ENCODE measurements at places on chromosomes 7 and 10.
A peak's percentile ranks its signal among the peaks of the same experiment; 100 is the strongest.

- DNase-seq = no peak
Measured at GRCh38 chr10:16360425-16360824, 76.4 kb upstream of the PTER start.

DNA sequence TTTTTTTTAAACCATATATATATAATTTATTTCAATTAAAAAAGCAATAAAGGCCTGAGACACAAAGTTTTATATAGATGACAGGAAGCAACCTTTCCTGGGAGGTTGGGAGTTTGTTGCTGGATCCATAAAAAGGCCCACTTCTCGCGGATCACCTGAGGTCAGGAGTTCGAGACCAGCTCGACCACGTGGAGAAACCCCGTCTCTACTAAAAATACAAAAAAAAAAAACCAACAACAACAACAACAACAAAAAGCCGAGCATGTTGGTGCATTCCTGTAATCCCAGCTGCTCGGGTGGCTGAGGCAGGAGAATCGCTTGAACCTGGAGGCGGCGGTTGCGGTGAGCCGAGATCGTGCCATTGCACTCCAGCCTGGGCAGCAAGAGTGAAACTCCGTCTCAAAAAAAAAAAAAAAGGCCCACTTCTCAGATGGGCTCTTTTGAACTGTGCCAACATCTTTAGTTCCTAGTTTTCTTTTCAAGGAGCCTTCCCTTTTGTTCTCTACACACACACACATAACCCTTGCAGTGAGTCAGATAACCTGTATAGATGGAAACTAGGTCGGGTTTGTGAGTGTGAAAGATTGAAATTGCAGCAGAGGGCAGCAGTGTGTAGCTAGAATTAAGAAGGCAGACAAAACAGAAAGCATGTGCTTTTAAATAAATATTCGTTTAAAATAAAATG, 1.2 kb upstream of the SMNDC1 start:
- peak; percentile 53 for DNase-seq

DNA sequence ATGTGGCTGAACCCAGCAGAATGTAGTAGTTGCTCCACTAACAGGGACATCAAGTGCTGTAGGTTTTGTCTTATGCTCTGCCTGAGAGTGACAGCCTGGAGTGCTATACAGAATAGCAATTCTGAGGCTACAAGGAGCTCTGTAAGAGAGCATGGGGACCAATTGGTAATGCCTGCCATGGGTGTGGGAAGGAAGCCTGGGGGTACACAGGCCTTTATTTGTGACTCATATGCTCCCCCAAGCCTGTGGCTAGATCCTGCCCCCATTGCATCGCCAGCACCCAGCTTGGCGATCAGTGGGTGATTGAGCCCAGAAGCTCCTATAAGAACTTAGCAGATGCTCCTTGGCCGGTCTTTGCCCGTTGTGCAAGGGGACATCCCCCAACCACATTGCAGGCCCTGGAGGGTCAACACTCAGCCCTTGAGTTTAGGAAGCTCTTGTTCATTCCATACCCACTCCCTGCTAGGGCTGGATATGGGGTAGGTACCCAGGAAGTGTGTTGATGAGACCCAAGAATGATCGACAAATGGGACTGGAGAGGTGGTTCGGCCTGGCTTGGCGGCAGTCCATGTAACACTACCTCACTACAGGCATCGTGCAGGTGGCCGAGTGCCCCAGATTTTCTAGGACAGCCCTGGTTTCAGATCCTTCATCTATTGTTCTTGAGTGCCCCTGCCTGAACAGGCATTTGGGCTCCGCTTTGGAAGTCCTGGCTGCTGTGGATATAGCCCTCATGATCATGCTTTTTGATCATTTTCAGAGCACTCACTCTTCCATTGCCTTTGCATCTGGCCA, 37.7 kb downstream of the ZMIZ1 start:
- no peak for DNase-seq

DNA sequence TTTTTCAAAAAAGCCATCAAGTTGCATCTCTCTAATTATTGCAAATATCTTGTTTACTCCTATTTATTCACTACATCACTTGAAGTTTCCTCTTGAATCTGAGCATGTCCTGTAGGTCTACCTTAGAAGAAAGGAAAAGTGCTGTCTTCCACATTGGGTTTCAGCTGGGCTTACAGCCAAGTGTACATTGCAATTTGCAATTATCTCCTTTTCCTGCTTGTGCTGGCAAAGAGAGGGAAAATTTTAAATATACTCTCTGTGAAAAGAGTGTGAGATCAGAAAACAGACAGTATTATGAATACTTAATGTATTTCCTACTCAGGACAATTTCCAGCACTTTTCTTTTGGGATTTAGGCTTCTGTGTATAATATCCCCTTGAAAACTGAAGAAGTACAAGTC, 839.7 kb downstream of the CNTNAP2 start:
- DNase-seq = no peak

GRCh38 chr7:74329225-74329624, 40.0 kb downstream of the CLIP2 start:
- no peak for DNase-seq

DNA sequence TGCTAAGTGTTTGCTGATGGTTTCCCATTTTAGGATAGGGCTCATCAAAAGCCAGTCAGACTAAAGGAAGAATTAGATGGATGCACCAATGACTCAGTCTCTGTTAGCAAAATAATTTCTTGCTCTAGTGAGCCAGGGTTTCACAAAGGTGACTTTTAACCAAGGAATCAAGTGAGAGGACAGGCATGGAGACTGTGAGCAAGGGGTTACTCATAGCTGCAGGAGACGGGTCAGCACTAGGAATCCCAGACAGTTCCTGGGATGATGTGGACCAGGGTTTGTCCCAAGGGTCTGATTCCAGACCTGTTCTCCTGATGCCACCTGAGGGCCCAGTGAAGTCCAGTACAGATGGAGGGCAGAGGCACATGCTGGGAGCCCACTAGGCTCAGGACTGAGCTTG, 138.1 kb downstream of the NOC3L start:
- DNase-seq = no peak

DNA sequence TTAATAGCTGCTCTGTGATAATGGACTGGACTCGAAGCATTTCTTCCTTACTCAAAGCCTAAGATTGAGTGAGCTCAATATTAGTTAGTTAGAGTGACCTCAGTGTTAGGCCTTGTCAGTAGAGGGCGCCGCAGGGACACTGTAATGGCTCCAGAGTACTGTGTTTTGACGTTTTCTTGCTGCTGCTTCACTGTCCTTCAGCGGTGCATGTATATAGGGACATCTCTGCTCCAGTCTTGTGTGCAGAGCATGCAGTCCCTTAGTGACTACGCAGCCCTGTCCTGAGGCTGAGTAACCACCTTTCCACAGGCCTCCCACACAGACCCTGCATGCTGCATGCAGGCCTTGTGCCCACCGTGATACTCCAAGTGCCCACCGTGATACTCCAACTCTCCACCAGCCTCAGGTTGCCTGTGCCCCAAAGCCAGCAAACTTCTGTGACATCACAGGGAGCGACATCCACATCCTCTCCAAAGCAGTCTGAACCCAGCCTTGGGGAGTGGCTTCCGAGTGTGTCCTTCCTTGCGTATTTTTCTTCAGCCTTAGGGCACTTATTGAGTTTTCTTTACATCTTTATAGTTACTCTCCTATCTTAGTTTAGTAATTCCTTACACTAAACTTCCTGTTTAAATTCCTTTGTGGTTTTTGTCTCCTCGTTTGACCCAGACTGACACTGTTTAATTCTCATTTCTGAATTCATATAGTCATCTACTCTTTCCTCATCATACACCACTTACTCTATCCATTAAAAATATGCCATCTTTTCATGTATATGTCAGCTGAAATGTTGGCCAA, 118.2 kb downstream of the JAZF1 start:
- DNase-seq = peak; percentile 37

DNA sequence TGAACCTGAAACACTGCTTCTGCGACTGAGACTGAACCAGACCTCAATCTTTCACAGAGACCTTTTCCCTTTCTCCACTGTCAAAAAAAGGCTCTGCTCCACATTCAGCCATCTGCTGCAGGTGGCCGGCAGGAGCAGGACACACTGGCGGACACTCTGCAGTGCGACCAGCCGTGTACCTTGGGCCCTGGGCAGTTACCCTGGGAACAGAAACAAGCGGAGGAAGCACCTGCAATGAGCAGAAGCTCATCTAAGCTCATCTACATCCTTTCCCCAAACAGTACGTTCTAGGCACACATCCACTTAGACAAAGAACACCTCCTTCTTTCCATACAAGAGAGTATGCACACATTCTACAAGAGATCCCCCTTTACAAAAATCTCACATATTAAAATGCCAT, 22.8 kb downstream of the VOPP1 start:
- no peak for DNase-seq

DNA sequence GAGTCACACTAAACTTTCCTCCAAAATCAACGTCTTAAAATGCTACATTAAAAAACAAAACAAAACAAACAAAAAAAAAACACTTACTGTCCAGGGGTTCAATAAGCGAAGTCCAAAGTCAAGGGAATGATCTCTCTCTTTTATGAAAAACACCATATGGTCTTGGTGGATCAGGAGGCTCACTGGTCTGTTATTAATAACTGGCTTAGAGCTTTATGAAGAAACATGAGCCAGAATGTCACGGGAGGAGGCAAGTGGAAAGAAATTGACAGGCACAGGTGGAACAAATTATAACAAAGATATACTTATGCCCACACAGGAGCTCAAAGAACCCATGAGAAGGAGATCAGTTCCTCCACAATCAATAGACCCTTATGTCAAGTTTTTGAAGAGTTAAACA, at the start of gene MRLN:
MRLN (minus strand) TSS at position 189 of the 400 bp plus-strand sequence.
- DNase-seq = no peak

DNA sequence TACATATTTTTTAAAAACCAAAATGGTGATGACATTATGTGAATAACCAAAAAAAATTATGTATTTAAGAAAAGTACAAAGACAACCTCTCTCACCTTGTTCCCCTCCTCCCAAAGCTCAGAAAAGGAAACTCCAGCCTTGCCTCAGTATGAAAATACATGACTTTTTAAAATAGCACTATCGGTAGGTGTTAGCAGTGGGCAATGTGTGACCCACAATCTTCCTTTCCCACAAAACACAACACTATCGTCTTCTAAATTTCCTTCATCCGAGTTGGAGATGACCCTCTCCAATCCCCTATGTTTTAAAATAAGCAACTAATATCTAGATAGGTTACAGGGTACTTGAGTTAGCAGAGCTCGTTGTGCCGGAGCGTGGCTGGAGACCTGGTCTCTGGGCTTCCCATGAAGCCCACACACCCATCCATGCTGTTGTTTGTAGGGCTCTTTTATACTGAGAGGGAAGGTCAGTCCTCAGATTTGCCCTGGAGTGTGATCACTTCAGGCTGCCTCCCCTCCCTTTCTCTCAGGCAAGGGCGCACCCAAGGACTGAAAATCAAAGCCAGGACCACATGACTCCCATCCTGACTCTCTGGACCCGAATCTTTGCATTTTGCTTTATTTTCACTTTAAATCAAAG, 107.6 kb downstream of the JAZF1 start:
- no peak for DNase-seq
